HS-27A (cell line): ENCODE measurements at places on chromosomes 11 and 22.

DNA sequence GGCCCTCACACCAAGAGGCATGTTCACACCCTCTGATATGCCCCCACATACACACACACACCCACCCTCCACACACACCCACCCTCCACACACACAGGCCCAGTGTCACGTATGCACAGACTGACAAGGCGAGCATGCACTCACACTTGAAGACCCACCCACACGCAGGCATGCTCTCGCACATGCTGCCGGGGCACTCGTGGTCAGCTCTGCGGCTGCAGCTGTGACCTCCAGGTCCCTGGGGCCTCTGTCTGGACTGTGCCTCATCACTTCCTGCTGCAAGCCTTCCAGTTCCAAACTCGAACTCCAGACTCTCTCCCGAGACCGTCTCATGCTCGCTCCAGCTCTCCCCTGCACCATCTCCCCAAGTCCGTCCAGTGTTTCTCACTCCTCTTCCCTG lies 9.5 kb downstream of the DCHS1 start:
- no peak for DNase-seq

GRCh38 chr11:35622070-35622469 lies 3.8 kb downstream of the FJX1 start:
- peak; percentile 63 for DNase-seq

- DNase-seq = no peak
These were observed 6.7 kb downstream of the KCNJ5 start for GRCh38 chr11:128897826-128898225.

DNA sequence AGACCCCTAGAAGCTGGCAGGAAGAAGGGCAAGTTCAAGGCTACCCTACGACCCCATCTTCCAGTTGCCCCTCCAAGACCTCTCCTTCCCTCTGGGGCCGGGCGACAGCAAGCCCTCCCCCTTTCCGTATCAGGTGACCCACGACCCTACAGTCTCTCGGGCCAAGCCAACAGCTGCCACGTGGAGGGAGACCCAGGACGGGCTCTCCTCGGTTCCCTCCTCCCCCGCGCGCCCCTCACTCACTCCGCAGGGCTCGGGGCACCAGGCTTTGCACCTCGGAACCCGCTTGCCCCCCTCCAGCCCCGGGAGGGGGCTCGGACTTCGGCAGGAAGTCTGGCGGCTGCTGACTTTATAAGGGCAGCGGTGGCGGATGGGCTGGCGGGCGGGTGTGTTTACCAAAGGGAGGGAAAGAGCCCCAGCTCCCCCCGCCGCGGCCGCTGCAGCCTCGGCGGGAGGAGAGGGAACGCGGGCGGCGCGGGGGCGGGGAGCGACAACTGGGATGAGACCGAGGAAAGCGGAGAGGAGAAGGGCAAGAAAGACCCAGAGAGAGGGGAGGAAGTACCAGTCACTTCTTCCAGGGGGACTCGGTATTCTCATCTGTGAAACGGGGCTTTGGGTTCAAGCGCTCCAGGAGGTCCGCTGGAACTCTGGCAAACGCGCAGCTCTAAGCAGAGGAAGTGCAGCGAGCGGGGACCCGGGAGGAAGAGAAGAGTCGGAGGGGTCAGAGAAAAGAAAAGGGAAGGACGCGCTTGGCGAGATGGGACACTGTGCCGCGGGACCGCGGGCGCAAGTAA lies 767 bp downstream of the SLC43A1 start:
- DNase-seq = no peak

DNA sequence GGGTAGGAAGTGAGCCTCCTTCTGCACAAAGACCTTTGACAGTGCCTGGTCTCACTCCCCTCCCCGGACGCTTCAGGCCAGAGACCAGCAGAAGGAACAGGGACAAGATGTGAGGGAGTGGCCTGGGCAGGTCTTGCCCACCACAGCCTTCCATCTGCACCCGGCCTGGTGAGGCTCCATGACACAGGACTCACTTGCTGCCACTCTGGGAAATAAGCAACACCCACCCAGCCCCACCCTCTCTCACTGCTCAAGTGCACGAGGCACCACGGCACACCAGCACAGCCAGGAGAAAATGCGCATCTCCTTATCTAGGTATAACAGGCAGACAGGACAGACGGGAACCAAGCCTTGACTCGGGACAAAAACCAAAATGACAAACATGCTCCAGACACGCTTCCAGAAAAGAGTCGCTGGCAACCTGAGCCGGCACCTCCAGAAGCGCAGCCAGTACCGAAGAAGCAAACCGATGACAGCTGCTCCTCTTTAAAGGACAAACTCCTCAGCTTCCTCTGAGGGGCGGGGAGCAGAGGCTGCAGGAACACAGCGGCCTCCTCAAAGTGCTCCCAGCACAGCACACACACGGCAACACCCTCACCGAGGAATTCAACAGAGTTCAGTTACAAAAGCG lies 41.7 kb downstream of the BRD1 start:
- DNase-seq = no peak

GRCh38 chr11:71191201-71191600 lies 61.2 kb downstream of the SHANK2 start:
- no peak for DNase-seq

DNA sequence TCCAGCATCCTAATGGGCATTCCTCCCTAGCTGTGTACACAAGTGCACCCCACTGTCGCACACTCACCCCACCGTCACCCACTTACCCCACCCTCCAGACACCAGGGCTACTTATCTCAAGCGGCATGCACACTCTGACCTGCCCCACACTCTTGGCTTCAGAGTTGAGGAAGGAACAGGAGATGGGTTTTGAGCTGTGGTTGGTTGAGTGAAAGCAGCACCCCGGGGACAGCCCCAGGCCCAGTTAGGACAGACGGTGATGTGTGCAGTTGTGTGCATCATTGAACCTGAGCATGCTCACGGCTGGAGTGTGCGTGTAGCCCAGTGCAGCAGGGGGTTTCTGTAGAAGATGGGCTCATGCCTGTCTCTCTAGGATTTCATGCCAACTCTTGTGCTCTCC lies 32.5 kb downstream of the AHNAK start:
- DNase-seq = no peak

DNA sequence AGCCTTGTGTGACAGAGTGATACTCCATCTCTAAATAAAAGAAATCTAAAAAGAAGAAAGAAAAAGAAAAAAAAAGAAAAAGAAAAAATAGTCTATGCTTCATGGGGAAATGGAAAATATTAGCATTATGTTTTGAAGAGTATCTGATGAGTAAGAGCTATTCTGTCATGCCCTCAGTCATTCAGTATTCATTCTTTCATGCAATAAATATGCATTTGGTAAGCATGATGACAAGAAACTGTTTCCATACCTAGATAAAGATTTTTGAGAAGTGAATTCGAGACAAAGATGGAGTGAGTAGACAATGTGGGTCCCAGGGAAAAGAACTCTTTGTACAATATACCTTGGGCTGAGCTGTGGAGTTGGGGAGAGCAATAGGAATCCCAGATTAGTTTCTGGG lies 6.2 kb upstream of the IFTAP start:
- no peak for DNase-seq

GRCh38 chr22:49942565-49943404 lies 17.8 kb upstream of the PIM3 start:
- no peak for DNase-seq
